ENCODE measurements at places on chromosomes 7 and 10.

DNA sequence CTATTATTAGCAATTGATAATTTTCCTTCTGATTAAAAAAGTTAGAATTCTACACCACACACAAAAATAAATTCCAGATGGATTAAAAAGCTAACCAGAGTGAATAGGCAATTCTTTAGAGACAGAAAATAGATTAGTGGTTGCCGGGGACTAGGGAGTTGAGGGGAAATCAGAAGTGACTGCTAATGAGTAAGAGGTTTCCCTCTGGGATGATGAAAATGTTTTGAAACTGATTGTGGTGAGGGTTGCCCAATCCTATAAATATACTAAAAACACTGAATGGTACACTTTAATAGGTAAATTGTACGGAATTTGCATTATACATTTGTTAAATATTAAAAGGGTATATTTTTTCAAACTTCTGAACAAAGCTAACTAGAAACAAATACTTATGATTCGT, 214.9 kb downstream of the GPAM start:
- no peak for DNase-seq

DNA sequence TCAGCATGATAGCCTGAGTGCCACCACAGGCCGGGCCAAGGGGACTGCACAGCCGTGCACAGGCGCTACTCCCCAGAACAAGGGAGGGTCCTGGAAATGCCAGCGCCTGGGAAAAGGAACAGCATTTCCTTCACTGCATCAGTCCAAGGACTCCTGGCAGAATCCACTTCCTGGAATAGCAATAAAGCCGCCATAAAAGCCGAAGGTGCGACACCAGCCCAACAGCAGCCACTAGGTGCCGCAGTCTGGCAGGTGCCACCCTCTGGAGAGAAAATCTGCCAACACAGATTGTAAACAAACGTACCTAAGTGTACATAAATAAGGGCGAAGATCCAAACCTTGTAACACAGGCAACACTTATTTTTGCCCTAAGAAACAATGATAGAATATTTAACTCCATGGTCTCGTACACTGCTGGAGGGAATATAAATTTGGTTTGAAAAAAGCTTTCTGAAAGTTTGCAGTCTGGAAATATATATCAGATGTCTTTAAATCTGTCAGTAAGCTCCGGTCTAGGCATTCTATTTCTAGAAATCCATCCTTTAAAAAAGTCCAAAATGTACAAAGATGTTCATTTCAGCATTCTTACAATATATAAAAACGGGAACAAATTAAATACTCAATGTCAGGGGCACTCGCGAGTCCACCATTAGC, 22.2 kb downstream of the VOPP1 start:
- no peak for DNase-seq

GRCh38 chr7:150939466-150939865, 38.7 kb downstream of the KCNH2 start:
- peak; percentile 30 for DNase-seq

DNA sequence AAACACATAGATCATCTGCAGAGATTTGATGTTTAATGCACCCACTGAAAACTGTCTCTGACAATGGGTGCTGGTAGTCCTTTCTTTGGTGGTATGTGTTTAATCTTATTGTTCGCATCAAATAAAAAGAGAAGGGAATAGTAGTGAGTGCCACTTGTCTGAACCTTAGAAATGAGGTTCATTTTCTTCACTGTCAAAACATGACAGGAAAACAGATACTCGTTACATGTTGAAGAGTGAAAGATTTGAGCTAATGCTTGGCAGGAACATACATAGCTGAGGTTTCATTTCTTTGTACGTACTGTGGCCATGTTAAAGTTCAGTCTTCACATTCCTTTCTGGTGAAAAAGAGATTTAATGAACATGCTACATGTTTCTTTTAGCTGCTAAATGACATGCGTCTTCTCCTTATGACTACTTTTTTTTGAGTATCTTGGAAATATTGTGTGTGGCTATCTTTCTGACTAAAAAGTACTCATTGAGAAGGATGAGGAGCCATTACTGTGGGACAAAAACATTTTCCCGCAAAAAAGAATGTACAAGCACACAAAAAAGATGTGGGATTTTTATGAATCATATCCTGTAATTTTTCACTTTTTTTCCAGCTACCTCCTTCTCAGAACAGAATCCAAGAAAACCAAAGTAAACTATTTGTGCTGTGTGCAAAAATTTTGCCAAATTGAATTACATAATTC, 108.0 kb downstream of the TWIST1 start:
- no peak for DNase-seq

DNA sequence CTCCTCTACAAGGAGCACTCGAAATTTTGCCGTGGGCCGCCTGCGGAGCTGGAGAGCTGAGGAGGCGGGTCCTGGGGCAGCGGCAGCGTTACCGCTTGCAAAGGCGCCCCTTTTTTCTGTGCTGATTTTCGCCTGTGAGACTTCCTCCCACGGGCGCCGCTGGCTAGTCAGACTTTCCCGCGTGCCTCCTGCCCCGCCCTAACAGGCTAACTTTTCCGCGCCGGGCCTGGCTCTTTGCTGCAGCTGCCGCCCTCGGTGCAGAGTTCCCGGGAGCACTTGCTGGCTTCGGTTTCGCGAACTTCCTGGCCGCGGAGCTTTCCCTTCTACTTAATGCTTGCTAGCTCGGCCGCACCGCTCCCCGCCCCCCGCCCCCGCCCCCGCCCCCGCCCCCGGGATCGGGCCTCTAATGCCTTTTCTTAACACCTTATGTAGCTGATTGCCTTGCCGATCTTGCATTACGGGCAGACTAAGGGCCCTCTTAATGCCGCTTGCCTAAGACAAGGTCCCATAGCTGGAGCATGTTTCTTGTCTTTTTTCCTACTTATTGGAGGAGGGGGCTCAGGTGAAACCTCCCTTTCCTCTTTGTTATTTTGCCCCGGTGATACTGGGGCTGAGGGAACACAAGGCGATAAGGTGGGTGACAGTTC, 37.9 kb upstream of the RASGEF1A start:
- DNase-seq = peak; percentile 63

DNA sequence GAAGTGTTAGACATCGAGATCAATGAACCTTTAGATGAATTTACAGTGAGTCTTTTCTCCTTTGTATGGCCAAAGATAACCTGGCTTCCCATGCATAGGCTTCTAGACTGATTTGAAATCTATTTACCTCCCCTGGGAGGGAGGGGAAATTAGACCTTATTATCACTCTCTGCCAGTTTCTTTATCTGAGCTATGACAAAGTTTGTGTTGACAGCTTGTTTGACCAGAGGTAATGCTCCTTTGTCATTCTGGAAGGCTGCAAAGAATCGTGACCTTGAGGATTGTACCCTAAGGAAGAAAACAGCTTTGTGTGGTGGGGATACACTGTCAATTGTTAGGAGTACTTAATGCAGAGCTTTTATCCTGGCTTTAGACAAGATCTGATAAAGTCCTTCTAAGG, 36.4 kb downstream of the RBM33 start:
- no peak for DNase-seq

DNA sequence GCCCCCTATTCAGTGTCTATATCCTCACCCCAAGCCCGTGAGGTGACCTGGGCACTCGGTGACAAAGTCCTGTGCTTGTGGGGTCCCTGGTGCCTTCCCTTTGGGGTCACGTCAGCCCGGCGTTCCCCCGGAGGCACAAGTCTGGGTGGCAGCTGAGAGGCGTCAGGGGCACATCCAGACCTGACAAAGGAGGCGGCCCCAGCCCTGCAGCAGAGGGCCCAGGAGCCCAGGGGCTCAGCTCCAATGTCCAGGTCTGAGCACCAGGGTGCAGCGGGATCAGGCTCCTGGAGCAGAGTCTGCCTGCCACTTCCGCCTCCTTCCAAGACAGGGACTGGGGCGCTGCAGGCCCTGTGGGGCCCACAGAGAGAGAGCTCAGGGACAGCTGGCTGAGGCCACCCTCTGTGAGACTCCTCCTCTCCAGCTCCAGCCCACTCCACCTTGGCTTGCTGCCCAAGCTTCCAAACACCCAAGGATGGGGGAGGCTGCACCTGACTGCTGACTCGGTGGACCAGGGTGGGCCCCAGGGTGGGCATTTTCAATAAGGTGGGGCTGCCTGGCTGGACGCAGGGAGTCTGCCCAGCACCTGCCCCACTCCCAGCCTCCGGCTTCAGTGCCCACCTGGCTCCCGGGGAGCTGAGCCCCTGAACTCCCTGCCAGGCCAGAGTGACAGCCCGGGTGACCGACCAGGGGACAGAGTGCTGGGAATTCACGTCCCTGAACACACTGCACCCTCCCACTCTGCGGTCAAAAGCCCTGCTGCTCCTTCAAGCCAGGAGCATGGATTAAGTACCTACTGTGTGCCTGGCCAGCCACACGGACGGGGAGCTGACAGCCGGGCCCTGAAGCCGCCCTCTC, 1.0 kb upstream of the KNDC1 start:
- no peak for DNase-seq

- DNase-seq = no peak
Observed at GRCh38 chr10:112525200-112525599, 78.2 kb downstream of the VTI1A start.

GRCh38 chr7:64907641-64908326, 4.7 kb downstream of the ZNF273 start:
- no peak for DNase-seq

GRCh38 chr10:131652438-131653139, 248.2 kb upstream of the PPP2R2D start:
- DNase-seq = no peak

- DNase-seq = no peak
Observed at GRCh38 chr10:37752334-37752875, 105.0 kb downstream of the ZNF248 start.

GRCh38 chr10:30080161-30080560, 20.8 kb upstream of the JCAD start:
- no peak for DNase-seq

- DNase-seq = no peak
Observed at GRCh38 chr10:51204066-51204465, 129.8 kb downstream of the PRKG1 start.

- DNase-seq = no peak
Observed at GRCh38 chr7:22357311-22358175, 589 bp upstream of the RAPGEF5 start.

GRCh38 chr10:97960269-97961056, 70.0 kb downstream of the CRTAC1 start:
- no peak for DNase-seq

DNA sequence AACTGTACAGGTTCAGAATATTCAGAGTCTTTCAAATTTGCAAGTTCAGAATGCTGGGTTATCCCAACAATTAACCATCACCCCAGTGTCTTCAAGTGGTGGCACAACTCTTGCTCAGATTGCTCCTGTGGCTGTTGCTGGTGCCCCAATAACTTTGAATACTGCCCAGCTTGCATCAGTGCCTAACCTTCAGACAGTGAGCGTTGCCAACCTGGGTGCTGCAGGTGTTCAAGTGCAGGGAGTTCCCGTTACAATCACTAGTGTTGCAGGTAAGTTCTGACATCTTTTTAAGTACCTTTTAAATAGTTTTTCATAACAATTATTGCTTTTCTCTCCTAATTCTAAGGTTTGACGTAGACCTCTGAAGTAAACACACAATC, 2.7 kb downstream of the SP4 start:
- no peak for DNase-seq

Data from HL-60 (cell line).